Pons (tissue), 1 donor: ENCODE measurements at places on chromosomes 2 and 18.

GRCh38 chr2:42029171-42029570 lies 18.6 kb upstream of the PKDCC start:
- no peak for DNase-seq

DNA sequence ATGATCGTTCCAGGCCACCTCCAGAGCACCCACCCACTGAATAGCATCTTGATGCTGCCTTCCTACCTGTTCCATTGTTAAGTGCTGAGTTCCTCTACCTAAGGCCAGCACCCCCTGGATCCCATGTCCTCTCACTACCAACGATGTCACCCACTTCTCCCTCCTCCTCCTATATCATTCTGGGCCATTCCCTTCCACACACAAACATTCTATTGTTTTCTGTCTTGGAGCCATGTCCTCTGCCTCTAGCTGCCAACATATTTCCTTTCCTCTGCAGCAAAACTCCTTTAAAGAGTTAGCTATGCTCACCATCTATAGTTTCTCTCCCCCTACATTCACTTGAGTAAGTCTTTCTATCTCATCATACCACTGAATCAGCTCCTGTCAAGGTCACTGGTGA lies 64.0 kb upstream of the ACKR3 start:
- DNase-seq = peak; percentile 63

DNA sequence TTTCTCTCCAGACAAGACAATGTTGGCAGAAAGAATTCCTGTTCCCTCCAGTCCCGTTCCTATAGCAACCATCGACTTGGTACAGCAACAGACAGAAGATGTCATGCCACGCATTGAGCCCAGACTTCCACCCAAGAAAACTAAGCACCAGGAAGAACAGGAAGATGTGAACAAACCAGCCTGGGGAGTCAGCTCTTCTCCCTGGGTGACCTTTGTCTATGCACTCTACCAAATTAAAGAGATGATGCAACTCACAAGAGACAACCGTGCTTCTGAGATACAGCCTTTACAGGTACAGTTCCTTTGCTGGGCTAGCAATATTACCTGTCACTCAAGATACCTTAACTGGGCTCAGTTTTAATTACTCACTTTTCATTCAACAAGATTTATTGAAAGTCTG lies 37.1 kb downstream of the NEMP2 start:
- DNase-seq = no peak

GRCh38 chr2:235707411-235708096 lies 213.7 kb downstream of the AGAP1 start:
- no peak for DNase-seq

GRCh38 chr2:101771227-101771902 lies 73.9 kb downstream of the MAP4K4 start:
- DNase-seq = no peak

GRCh38 chr2:176242276-176242675 lies 27.0 kb upstream of the MTX2 start:
- DNase-seq = peak; percentile 64

DNA sequence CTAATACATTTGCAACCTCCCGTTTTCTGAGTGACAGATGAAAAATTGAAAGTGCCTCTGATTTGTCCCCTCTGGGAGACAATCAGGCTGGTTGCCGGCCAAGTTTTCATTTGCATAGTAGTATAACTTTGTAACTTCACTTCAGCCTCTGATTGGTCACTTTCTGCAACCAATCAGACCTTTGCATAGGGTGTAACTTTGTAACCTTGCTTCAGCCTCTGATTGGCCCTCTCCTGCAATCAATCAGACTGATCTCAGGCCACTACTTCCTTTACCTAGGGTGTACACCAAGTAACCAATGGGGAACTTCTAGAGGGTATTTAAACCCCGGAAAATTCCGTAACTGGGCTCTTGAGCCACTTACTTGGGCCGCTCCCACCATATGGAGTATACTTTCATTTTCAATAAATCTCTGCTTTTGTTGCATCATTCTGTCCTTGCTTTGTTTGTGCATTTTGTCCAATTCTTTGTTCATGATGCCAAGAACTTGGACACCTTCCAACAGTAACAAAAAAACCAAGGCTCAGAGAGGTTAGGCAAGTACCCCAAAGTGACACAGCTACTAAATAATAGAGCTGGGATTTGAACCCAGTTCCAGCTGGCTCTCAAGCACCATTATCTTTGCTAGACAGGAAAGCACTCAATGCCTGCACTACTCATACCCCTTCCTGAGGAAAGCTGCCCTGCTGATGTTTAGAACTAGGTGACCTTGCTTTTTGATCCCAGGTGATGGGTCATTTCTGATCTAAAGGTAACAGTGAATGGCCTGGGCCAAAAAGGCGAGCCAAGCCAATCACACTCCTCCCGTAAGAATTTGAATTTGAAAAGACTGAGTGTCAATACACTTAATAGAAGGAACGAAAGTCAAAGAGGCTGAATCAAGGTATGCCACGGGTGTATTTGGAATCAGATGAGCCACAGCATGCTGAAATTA lies 10.9 kb upstream of the MYOM1 start:
- DNase-seq = no peak

- no peak for DNase-seq
Observed at GRCh38 chr2:174177316-174177890, 70.9 kb downstream of the OLA1 start.

DNA sequence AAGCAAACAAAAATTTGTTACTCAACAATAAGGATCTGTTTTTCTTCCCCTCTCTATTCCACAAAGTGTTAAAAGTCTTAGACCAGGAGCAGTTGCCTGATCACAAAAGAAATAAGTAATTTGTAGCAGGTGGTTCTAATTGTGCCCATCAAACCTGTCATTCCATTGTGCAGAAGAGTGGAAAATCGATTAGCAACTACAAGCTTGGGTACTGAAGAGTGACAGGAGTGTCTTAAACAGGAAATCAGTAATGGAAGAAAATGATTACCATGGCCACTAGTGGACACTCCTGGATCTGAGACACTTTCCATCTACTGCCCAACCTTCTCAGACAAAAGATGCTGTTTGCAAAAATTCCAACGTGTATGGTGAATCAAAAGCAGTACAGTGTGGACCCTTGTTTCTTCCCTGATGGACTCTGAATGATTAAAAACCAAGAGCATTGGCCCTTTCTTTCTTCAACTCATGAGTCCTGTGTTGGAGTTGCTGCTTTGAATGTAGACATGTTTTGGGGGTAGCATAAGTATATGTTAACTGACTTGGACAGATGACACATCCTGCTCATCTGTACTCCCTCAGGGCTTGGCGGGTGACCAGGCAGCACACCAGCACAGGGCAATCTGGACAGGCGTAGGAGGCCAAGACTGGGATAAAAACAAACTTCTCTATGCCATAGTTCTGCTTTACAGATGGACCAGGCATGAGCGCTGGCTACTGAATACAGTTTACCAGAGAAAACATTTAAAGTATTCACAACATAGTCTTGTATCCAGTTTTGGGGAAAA lies 51.9 kb downstream of the PLA2R1 start:
- DNase-seq = no peak

DNA sequence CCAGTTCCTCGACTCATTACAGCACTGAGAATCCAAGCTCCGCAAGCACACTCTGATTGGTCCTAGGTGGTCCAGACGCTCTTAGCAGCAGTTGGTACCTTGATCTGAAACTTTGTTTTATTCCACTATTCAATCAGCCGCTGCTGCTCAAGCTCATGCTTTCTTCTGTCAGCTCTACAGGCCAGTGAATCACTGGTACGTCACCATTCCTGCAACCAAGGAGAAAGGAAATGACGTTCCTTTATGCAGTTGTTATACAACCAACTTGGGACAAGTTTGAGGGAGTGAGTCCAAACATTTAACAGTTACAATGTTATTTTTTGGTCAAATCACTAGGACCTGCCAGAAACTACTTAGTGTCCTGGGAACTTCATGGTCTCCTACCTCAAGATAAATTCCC lies 398.8 kb upstream of the TMEFF2 start:
- DNase-seq = no peak

DNA sequence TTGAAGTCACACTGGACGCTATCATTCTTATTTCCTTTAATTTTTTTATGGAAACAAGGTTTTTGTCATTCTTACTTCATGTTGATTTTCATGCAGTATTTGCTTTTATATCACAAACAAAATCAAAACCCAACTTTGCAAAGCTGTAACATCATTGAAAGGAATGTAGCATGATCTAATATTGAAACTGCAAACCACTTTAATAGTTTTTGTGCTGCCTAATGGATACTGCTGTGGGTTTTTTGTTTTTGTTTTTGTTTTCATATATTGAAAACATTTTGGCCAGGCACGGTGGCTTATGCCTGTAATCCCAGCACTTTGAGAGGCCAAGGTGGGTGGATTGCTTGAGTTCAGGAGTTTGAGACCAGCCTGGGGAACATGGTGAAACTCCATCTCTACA lies 81.6 kb downstream of the MAP2 start:
- DNase-seq = no peak

- DNase-seq = peak; percentile 61
Observed at GRCh38 chr2:70785137-70785911, 5.1 kb downstream of the FIGLA start.

GRCh38 chr18:74310411-74310810 lies 5.2 kb upstream of the C18orf63 start:
- DNase-seq = peak; percentile 12

DNA sequence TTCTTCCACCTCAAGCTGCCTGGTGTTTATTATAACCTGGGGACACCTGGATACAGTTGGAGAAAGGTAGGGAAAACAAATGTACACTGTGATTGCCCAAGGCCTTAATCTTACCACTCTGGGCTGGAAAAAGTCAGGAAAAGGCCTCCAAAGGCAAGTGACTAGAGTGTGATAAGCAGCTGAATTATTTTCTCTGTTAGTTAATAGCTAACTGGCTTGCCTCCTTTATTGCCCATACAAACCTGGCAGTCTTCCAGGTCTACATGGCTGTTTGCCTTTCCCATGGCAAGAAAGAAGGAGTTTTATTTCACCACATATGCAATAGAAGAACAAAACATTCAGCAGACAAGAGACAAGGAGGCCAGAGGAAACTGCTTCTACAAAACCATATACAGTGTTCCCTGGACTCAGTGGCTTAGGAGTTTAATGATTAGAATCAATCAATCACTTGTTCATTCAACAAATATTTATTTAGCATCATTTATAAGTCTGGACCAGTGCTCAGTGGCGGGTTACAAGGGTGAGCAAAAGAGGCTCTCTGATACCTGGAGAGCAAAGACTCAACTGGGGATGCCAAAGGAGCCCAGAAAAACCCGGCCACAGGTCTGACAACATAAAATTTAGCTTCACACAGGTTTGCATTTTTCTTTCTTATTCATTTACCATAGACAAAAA lies 27.5 kb upstream of the SUCLG1 start:
- no peak for DNase-seq

- DNase-seq = peak; percentile 76
Observed at GRCh38 chr2:131127076-131127475, 21.9 kb downstream of the PLEKHB2 start.

DNA sequence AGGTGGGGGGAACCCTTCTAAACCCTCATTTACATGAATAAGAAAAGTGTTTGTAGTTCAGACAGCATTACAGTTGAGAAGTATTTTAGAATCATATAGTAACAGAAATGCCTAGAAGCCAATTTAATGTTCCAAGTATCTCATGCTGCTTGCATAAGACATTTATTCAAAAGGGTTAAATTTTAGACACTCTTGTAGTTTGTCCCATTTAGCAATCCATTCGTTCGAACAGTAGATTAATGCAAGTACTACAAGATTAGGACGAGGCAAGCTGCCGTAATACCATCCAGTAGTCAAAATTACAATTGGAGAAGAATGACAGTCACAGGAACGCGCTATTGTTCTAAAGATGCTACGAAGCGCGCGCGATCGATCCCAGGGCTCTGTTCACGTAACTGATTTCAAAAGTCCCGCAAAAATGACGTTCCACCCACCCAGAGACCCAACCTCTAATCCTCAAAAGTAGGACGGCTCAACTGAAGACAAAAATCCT lies 1.2 kb downstream of the TMEM237 start:
- no peak for DNase-seq

GRCh38 chr2:99544608-99545007 lies 54.8 kb upstream of the REV1 start:
- no peak for DNase-seq

GRCh38 chr2:171485116-171485515 lies 37.2 kb upstream of the CYBRD1 start:
- DNase-seq = no peak

DNA sequence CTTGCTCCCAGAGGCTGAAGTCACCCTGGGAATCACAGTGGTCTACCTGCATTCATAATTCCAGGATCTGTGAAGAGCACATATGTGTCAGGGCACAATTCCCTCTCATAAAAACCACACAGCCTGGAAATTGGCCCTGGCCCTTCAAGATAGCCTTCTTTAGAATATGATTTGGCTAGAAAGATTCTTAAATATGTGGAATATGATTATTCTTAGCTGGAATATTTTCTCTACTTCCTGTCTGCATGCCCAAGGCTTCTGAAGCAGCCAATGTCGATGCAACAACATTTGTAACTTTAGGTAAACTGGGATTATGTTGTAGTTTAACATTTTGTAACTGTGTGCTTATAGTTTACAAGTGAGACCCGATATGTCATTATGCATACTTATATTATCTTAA lies 24.2 kb downstream of the ICOS start:
- no peak for DNase-seq
